OCI-M1 (cell line): ENCODE measurements at places on chromosomes 1 and 21.

GRCh38 chr1:180501865-180502360 is 464 bp downstream of the ACBD6 start:
- no peak for DNase-seq

GRCh38 chr1:234544087-234544579 is 65.2 kb upstream of the TARBP1 start:
- DNase-seq: peak; percentile 92

DNA sequence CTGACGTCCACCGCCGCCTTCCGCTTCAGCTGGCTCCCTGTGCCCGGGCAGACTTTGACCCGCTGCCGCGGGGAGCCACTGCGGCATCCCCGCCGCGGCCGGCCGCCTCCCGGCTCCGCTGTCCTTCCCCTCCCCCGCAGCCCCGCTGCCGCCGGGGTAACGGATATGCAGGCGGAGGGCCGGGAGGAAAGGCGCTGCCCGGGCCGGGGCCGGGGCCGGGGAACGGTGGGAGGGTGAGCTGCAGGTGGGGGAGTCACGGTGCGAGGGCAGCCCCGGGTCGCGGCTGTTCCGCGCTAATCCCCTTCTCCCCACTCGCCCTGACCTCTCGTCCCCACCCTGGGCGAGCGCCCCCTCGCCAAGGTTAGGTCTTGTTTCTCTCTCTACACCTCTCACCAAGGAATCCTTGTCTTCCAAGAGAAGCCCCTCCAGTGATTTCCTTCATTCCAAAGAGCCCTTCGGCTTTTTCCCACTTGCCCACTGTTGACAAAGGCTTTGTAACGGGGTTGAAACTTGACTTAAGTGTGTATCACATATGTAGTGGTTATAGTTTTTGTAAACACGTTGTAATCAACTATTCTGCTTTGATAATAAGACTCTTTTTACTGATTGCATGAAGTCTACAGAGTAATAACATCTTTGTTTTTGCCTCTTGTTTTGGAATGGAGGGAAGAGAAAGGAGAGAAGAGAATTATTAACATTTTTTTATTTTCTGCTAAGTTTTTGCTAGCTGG is 669 bp downstream of the XPR1 start:
- DNase-seq: peak; percentile 82

DNA sequence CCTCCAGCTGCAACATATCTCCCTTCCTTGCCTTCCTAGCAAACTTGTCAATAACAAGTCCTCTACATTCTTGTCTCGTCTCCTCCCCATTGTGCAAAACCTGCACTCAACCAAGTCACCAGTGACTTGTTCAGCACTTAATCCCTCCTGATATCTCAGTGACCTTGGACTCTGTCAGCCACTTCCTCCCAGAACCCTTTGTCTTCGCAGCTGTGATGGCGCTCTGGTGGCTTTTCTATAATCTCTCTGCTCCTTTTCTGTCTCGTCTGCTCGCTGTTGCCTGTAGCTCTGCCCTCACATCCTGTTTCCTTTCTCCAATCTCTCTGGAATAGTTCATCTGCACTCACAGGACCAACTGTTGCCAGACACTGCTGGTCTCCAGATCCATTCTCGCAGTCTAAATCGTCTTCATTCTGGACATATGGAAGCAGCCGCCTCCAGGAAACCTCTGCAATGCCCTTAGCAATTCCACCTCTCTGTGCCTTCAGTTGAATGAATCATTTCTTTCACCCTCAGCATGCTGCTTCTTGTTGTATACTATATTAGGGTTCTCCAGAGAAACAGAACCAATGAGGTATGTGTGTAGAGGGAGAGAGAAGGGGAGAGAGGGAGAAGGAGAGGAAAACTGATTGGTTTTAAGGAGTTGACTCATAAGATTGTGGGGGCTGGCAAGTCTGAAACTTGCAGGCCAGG is 17.4 kb upstream of the IFNAR2 start:
- DNase-seq: peak; percentile 83

GRCh38 chr1:48263041-48263440 is 40.5 kb downstream of the SLC5A9 start:
- DNase-seq: no peak

GRCh38 chr1:115506924-115507589 is 134.7 kb upstream of the VANGL1 start:
- peak; percentile 30 for DNase-seq

DNA sequence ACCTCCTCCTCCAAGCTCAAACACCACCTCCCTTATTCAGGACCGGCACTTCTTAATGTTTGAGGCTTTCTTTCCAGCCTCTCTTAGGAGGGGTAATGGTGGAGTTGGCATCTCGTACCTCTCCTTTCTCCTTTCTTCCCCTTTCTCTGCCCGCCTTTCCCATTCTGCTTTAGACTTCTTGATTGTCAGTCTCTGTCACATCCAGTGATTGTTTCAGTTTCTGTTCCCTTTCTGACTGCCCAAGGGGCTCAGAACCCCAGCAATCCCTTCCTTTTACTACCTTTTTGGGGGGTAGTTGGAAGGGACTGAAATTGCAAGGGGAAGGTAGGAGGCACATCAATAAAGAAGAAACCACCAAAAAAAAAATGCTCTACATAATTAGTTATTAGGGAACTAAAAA is 5.6 kb downstream of the ELK4 start:
- DNase-seq: no peak

- DNase-seq: peak; percentile 88
Observed at GRCh38 chr1:43227143-43227764, 42.5 kb upstream of the TMEM125 start.

- DNase-seq: no peak
Observed at GRCh38 chr1:1245817-1246576, 525 bp downstream of the C1QTNF12 start.

DNA sequence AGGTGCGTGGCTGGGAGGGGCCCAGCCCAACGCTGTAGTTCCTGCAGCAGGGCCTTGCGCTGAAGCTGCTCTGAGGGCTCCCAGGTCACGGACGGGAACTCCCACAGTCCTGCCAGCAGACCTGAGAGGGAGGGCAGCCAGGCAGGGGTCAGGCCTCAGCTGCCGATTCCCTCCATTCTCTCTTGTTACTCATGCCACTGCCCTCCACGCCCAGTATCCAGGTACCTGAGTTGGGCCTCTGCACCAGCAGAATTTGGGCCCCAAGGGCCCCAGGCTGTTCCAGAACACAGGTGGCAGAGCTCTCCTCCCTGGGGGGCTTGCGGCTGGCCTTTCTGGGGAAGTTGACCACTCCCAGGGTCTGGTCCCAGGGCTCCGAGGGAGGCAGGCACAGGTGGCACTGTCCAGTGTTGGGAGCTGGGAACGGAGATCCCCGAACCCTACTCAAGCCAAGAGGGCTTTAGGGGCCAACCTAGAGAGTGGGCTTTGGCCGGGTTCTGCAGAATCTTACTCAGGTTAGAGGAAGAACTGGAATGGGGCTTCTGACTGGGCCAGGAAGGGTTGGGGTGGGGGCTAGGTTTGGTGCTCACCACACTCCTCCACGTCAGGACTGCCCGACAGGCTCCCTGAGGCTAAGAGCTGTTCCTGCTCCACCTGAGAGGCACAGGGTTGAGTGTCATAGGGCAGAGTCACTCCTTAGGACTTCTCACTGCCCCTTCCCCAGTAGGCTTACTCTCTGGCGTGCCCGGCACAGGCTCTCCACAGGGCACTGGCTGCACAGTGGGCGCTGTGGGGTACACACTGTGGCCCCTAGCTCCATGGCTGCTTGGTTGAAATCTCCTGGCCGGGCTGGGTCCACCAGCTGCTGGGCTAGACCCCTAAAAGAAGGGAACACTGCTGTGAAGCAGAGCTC is 5.0 kb downstream of the HPDL start:
- DNase-seq: no peak

DNA sequence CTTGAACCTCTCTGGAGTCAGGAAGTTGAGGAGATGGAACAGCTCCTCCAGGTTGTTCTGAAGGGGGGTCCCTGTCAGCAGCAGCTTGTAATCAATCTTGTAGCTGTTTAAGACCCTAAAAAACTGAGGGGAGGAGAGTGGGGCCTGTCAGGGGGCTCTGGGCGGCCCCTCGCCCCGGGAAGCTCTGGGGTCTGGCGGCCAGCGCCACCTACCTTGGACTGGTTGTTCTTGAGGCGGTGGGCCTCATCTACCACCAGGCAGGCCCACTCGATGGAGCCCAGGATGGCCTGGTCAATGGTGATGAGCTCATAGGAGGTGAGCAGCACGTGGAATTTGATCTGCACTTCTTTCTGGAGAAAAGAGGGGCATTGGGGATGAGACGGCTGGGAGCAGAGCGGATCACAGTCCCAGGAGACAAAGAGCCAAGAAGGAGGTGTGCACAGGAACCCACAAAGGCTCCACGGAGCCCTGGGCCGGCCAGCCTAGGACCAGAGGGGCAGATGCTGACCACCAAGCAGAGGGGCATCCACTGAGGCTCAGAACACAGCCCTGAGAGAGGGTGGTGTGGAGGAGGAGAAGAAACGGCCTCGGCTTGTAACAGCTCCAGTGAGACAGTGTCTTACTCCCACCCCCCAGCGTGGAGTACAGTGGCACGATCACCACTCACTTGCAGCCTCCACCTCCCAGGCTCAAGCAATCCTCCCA is 43.5 kb downstream of the CHD5 start:
- no peak for DNase-seq

GRCh38 chr1:65332821-65333220 is 23.5 kb downstream of the DNAJC6 start:
- DNase-seq: no peak

GRCh38 chr1:44569491-44569890 is 104.8 kb downstream of the TMEM53 start:
- no peak for DNase-seq

GRCh38 chr1:61284248-61284854 is 202.0 kb downstream of the NFIA start:
- no peak for DNase-seq

DNA sequence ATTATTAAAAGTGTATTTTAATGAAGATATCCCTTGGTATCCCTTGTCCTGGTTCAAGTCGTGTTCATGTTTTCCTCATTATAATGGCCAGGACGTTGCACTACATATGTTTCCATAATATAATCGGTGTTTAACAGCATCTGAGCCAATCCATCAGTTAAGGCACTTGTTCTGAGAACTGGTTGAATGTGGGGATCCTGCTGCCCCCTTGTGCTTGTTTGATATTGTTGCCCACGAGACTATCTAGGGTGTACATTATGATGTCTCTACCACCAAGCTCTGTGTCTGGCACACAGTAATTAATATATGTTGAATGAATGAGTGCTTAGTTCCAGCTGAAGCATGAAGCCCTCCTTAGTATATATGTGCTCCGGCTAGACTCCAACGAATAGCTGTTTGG is 193.0 kb downstream of the CACNA1E start:
- peak; percentile 38 for DNase-seq

- peak; percentile 14 for DNase-seq
Observed at GRCh38 chr1:162206749-162207635, 137.5 kb downstream of the NOS1AP start.

- no peak for DNase-seq
Observed at GRCh38 chr1:152983234-152983633, 647 bp upstream of the SPRR1A start.

DNA sequence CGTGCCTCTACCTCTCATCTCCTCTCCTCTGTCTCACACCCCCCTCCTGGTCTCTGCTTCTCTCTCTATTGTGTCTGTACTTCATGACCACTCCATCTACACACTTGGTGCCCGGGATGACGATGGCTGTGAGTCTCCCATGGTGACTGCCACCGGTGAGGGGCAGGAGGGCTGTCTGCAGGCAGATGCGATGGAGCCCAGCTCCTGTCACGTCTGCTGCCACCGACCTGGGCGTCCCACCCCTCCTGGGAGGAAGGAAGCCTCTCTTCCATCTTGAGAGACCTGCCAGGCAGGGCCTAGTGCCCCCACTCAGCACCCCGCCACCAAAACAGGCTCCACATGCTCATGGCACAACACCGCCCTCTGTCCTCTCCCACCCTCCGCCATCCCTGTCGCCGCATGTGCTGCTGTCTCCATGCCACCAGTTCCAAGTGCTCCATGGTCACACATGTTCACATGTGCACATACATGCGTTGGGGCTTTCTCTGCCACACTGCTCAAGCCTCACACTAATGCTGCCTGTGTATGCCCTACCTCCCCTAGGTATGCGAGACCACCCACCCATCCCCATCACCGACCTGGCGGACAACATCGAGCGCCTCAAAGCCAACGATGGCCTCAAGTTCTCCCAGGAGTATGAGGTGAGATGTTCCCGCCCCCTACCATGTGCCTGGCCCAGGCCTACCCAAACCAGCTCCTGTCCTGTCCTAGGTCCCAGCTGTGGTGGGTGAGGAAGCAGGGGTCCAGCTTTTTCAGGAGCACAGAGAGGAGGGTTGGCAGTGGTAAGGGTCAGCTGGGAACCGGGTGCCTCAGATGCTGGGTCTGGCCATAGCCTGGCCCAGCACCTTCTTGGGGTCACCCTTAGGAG is 36.6 kb upstream of the KDM4A start:
- no peak for DNase-seq

DNA sequence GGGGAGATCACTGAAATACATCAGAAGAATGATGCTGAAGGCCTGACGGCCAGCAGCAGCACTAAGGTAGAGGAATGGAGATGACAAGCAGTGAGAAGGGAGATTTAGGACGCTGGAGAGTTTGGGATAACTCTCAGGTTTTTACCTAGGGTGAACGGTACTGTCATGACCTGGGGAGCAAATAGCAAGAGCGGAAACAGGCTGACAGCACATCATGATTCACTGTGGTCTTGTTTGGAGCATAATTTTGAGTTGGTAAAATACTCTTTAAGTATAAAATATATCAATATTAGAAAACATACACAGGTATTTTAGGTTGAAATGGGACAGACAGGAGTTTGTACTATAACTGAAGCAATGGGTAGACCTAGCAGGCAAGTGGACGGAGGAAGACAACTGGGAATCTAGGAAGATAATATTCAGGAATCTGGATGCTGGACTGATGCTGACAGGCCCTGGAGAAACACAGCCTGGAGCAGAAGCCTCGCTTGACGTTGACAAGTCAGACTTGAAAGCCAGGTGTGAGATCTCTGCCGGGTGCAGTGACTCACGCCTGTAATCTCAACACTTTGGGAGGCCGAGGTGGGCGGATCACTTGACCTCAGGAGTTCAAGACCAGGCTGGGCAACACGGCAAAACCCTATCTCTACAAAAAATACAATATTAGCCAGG is 33.3 kb downstream of the ALG14 start:
- no peak for DNase-seq

DNA sequence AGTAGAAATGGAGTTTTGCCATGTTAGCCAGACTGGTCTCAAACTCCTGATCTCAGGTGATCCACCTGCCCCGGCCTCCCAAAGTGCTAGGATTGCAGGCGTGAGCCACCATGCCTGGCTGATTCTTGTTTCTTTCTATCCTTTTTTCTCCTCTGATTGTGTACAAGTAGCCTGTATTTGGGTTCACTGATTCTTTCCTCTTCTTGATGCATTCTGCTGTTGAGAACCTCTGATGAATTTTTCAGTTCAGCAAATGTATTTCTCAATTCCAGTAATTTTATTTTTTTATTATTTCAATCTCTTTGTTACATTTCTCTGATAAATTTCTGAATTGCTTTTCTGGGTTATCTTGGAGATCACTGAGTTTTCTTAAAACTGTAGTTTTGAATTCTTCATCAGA is 58.8 kb downstream of the AXDND1 start:
- DNase-seq: no peak

DNA sequence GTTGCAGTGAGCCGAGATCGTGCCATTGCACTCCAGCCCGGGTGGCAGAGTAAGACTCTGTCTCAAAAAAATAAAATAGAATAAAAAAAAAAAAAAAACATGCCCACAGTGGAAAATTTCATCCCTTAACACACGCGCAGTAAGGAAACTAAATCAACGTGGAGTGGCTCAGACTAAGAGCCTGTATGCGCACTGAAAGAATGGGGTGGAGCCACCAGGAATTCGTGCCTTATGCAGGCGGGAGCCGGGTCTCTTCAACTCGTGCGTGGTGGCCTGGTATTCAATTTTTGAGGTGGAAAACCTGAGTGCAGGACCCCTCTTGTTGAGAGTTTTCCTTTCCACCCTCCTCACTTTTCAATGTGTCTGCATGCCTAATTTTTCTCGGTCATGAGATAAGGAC is 22.1 kb upstream of the CREG1 start:
- no peak for DNase-seq

- DNase-seq: no peak
Observed at GRCh38 chr1:154906621-154907081, 29.9 kb downstream of the PMVK start.
